ENCODE measurements at places on chromosomes 2 and 18.

DNA sequence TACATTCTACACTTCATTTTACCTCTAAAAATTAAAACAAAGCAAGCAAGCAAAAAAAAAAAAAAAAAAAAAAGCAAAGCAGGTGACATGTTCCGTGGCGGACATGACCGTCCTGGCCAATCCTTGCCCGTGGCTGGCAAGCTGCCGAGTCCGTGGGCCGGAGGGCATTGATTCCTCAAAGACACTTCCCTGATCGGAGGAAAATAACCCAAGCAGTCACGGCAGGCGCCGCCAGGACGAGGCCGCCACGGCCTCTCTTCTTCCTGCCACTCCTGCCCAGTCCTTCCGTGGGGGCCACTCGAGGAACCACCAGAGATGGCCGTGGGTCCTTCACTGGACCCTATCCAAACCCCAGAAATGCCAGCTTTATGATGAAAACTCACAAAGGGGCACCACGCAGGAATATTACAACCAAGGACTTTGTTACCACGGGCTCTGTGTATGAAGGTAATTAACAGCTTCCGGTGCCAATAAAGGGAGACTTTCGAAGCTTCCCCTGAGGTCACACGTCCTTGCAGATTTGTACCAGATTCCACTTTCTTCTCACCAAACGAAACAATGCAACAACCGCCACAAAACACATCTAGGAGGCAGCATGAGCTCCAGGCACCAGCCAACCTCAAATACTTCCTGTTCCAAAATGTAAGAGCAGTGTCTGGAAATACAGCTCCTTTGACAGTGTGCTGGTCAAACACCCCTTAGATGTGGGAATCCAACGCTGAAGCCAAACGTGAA, 170.3 kb downstream of the HDAC4 start:
- no peak for DNase-seq

- DNase-seq, result no peak
Measured at GRCh38 chr2:98501876-98502275, 57.2 kb downstream of the INPP4A start.

- DNase-seq, result no peak
Measured at GRCh38 chr2:228673876-228674554, 492.5 kb upstream of the SPHKAP start.

DNA sequence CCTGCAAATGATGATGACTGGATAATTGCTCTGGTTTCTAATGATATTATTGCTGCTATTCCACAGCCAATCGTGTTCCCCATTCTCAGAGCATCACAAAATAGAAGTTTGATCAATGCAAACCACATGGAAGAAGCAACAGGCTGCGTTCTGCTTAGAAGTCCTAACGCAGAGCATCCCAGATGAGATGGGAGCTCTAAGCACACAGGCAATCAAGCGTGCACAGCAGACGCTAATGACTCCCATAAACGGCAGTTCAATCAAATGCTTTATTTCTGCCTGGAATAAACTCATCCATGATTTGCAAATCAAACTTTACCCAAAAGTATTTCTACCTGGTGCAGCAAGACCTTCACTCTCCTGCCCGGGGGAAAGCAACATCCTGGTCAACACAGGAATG, 304.2 kb downstream of the FBXO15 start:
- DNase-seq, result no peak
